ENCODE measurements at places on chromosomes 12 and 14.
A peak's percentile ranks its signal among the peaks of the same experiment; 100 is the strongest.

DNA sequence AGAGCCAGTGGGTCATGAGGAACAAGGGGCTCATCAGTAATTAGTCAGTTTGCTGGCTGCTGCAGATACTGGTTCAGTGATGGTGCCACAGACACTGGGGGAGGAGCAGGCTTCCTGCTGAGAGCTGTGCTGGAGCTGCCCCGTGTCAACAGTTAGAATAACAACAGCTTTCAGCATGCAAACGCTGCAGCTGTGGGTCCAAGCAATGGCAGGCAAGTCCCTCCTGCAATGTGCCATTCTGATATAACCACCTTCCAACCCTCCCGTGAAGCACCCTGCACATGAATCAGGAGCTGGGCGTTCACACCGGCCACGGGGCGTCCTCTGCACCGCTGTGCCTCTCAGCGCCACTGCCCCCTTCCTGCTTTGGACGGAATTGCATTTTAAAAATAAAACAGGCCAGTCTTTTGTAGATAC, 258.4 kb upstream of the SFSWAP start:
- no peak for DNase-seq

- no peak for DNase-seq
Observed at GRCh38 chr12:49482095-49483051, 56.5 kb upstream of the KCNH3 start.

GRCh38 chr14:32457213-32457920, 128.3 kb downstream of the AKAP6 start:
- DNase-seq: no peak

DNA sequence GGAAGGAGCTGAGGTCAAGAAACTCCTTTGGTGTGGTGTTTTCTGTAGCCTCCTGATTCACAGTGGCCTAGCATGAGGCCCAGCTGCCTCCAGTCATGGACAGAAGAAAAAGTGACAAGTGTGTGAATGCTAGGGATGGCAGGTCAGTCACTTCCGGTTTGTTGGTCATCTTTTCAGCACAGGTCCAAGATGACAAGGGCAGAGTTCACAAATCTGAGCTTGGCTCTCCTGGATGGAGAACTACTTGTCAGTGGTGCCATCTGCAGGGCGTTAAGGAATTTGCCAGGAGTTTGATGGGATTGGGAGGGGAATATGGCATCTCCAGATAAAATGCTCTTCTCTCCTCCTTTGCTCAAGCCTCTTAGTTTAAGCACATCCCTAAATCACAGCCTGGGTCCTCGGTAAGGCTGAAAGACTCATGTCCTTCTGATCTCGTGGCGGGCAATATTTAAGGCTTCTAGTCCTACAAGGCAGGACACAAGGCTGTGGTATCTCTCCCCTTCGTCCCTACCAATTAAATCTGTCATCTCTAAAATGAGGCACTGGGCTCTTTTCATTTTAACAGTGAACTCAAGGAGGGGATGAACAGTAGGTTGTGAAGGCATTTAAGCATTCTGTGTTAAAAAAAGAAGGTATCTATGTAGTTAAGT, 10.0 kb downstream of the TUBA1B start:
- DNase-seq: peak; percentile 50

DNA sequence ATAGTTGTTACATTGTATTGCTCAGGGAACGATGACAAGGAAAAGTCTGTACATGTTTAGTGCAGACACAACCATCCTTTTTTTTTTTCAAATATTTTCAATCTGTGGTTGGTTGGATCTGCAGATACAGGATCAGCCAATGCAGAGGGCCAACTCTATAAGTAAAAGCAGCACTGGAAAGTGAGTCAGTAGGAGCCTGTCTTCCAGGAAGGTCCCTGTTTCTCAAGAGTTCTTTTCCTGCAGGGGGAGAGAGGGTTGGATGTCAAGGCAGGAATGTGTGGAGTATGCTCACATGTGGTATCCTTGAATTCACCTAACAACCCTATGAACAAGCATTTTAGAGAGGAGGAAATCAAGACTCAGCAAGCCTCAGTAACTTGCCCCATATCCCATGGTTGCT, 409.1 kb downstream of the NPAS3 start:
- DNase-seq: no peak

DNA sequence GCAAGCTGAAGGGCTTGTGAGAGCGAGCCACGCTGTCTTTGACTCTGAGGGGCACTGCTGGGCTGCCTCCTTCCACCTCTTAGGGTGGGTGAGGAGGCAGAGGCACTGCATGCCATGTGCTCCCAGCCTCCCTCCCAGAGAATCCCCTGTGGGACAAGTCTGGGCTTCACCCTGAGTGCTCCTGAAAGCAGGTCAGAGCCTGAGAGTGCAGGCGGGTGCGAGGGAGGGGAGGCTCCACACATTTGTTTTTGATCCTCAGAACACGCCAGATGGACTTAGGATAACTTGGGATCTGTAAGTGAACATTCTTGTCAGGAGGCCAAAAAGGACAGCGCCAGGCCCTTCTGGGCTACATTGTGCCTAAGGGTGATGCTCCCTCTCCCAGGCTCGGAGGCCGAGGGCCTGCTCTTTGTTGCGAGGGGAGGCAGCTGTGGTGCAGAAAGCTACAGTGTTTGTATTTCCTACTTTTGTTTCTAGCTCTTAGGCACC, 155.4 kb downstream of the TMX1 start:
- peak; percentile 6 for DNase-seq

GRCh38 chr12:52965337-52965731, 16.4 kb downstream of the KRT18 start:
- DNase-seq: no peak

DNA sequence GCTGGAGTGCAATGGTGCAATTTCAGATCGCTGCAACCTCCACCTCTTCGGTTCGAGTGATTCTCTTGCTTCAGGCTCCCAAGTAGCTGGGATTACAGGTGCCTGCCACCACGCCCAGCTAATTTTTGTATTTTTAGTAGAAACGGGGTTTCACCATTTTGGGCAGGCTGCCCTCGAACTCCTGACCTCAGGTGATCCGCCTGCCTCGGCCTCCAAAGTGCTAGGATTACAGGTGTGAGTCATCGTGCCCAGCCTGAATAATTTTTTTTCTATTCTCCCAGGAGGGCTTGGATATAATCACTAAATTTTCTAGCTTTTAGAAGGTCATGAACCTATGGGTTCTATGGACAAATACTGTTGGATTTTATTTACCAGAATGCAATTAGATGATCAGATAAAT, 44.7 kb upstream of the GNPNAT1 start:
- DNase-seq: no peak

DNA sequence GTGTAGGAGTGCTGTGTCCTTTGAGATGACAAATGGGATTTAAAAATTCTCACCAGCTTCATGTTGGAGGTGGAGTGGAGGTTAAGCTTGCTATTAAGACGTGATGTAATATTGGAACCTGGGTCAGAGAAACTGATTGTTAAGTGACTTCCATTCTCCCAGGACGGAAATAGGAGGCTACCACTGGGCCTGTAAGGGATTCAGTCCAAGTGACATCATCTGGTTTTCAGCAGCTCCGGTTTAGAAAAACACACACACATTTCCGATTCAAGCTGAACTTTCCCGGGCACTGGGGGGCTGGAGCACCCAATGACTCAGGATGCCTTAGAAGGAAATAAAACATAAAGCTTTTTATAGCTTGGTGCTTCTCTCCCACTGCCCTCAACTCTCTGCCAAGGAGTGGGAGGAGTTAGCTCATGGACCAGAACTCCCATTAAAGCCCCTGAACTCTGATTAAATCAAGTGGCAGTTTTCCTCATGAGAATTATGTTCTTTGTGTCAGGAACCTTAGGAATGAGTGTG, 12.4 kb downstream of the CALM1 start:
- peak; percentile 56 for DNase-seq

DNA sequence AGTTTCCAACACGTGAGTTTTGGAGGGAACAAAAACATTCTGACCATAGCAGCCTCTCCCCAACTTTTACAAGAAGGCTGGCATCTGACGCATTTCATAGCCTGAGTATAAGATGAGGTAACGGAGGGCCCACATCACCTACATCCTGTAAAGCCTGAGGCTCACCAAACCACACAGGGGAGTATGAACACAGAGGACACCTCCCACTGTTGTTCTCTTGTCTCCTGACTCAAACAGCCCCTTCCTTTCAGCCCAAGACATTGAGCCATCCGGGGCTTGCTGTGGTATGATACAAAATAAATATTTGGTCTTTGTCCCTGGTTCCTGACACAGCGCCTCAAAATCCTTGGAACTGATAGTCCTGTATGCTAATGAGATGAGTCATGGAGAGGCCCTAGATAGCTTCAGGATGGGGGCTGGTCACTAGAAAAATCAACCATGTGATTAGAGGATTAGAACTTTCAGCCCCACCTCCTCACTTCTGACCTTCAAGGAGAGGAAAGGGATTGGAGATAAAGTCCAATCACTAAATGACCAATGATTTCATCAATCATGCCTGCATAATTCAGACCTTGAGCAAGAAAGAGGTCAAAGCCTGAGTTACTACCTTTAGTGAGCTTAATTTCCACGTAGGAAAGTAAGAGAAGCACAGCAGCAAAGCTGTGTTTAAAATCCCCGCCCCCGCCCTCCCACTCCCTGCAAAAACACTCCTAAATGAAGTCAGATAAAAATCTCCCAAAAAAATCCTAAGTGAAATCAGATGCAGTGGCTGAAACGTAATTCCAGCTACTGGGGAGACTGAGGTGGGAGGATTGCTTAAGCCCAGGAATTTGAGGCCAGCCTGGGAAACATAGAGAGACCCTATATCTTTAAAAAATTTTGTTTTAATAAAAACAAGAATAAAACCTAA, 236.4 kb downstream of the PCNX1 start:
- peak; percentile 48 for DNase-seq

DNA sequence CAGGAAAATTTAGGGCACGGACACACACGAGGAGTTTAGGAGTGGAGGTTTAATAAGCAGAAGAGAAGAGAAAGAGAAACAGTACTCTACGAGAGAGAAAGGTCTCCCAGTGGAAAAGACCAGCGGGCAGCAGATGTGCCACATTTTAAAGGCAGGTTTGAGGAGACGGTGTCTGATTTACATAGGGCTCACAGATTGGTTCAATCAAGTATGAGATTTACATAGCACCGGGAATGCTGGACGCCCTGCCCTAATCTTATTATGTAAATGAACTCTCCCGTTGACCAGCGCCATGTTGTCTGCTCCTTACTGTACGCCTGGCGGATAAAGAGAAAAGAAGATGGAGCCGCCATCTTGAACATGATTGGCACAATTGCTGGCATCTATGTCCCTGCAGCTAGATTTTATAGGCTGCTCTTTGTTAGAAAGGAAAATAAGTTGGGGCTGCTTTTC, 17.9 kb downstream of the NFKBIA start:
- DNase-seq: no peak

- DNase-seq: no peak
Observed at GRCh38 chr12:129558036-129558435, 345.8 kb downstream of the TMEM132D start.

DNA sequence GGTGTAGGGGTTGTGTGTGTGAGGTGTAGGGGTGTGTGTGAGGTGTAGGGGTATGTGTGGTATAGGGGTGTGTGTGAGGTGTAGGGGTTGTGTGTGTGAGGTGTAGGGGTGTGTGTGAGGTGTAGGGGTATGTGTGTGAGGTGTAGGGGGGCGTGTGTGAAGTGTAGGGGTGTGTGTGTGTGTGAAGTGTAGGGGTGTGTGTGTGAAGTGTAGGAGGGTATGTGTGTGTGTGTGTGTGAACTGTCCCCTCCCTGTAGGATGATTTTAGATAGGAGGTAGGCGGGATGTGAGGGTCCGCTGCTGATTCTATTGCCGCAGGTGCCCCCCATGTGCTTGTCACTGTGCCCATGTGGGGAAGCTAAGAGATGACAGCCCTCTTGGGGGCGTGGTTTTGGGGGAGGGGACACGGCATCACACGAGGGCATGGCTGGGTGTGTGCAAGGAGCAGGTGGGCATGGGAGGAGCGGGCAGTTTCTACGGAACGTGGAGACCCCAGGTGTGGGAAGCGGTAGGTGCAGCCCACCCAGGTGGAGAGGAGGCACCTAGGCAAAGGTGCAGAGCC, 88.5 kb downstream of the DDX51 start:
- no peak for DNase-seq

- no peak for DNase-seq
Observed at GRCh38 chr12:130452546-130452945, 114.9 kb downstream of the PIWIL1 start.

DNA sequence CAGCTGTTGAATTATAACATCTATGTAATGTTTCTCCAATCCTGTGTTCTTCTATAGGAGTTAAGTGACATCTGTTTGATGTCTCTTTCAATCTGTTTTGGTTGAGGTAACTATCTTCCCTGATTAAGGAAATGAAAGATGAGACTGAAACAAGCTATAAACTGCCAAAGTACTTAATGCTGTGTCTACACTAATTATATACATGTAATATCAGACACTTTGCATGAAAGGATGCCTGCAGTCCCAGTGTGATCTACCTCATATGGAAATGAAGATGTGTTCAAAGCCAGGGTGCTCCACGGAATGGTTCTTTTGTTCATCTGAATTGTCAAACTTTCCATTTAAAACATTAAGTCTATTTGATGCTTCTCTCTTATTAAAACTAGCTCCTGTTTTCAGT, 958.3 kb downstream of the GALC start:
- no peak for DNase-seq

- DNase-seq: no peak
Observed at GRCh38 chr14:20986811-20987210, 3.0 kb upstream of the METTL17 start.

DNA sequence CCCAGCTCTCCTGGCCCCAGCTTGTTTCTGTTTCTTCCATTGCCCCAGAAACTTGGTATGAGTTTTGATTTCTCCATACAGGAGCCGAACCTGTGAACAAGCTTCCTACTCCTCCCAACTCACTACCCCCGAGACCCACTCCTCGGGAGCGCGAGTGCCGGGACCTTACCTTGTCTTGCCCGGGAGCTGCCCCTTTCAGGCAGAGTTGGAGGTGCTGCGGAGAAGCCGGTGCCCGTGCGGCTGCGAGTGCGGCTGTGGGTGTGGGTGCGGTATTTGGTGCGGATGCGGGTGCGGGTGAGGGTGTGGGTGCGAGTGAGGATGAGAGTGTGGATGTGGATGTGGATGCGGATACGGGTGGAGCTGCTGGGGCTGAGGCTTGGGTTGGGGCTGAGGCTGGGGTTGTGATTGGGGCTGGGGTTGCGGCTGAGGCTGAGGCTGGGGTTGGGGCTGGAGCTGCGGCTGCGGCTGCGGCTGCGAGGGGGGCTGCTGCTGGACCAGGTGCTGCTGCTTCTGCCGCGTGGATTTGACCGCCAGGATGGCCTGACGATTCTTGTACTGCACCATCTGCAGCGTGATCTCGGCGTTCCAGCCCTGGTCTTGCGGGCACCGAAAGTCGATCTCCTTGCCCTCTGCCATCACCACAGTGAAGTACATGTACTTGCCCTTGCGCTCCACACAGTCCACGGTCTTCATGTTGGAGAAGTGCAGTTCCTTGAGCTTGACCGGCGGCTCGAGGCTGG, 1.1 kb downstream of the PHLDA1 start:
- DNase-seq: peak; percentile 27

GRCh38 chr12:108576660-108577234, 14.4 kb downstream of the ISCU start:
- DNase-seq: no peak

GRCh38 chr14:100547633-100548294, 39.5 kb downstream of the BEGAIN start:
- DNase-seq: peak; percentile 36

DNA sequence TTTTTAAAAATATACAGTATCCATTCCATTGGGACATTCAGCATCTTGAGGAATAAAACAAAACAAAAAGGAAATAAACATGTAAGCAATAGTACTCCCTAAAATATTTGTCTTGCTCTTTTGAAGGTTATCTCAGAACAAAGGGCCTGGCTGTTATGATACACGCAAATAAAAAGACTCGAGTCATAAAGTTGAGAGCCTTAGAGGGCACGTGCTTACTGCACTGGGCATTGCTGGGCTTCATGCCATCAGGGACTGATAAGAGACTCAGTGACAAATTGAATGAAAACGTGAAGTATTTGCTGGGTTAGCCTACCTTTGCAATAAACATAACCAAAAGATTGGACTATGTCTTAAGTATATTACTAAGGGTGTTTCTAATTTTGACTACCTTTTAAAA, 118.9 kb downstream of the SLC35F4 start:
- DNase-seq: no peak
